Left kidney (tissue), 8 donors: ENCODE measurements at places on chromosomes 7 and 10. TPM values are rescaled to one million over a fixed set of nuclear protein-coding genes. Genes with fewer than 3 reads are reported as not detected.

Gene ABI1
- polyA plus RNA-seq = 72.4 TPM

Gene CYP3A7
- polyA plus RNA-seq = 1.2 TPM

Gene PIP
- polyA plus RNA-seq = not detected

Gene SCART1
- polyA plus RNA-seq = 3.8 TPM

Gene SLC29A3
- polyA plus RNA-seq = 7.0 TPM

Gene C10orf105
- polyA plus RNA-seq = 0.18 TPM

Gene NUTM2B
- polyA plus RNA-seq = 2.0 TPM

Gene TEX47
- not detected for polyA plus RNA-seq

Gene EVX1
- 0.07 TPM for polyA plus RNA-seq

Gene KIF20B
- 23.4 TPM for polyA plus RNA-seq

Gene PSTK
- 12.7 TPM for polyA plus RNA-seq

Gene FAM13C
- polyA plus RNA-seq = 7.1 TPM

Gene DNAJC1
- polyA plus RNA-seq = 29.5 TPM

Gene GPR158
- polyA plus RNA-seq = 0.27 TPM

Gene TECTB
- polyA plus RNA-seq = not detected

Gene GIMAP5
- polyA plus RNA-seq = 5.6 TPM

Gene SFTPA1
- not detected for polyA plus RNA-seq

Gene COL28A1
- 11.9 TPM for polyA plus RNA-seq

Gene TRRAP
- polyA plus RNA-seq = 48.7 TPM

Gene GJC3
- polyA plus RNA-seq = 0.73 TPM

Gene ORC5
- polyA plus RNA-seq = 29.2 TPM

Gene NPY
- polyA plus RNA-seq = not detected

Gene CTNNA3
- 4.3 TPM for polyA plus RNA-seq

Gene SPDYE11
- polyA plus RNA-seq = 1.6 TPM

Gene KAZALD1
- polyA plus RNA-seq = 8.2 TPM

Gene PTF1A
- polyA plus RNA-seq = not detected

Gene CACNB2
- polyA plus RNA-seq = 5.8 TPM

Gene ZNF365
- polyA plus RNA-seq = 0.48 TPM

Gene MKX
- polyA plus RNA-seq = 0.07 TPM
